Right cardiac atrium (tissue), 5 donors: ENCODE measurements at places on chromosomes 6 and 20. TPM values are rescaled to one million over a fixed set of nuclear protein-coding genes. Genes with fewer than 3 reads are reported as not detected.

- DNase-seq, result no peak
Measured at GRCh38 chr6:139863964-139864363, 489.5 kb upstream of the CITED2 start.

DNA sequence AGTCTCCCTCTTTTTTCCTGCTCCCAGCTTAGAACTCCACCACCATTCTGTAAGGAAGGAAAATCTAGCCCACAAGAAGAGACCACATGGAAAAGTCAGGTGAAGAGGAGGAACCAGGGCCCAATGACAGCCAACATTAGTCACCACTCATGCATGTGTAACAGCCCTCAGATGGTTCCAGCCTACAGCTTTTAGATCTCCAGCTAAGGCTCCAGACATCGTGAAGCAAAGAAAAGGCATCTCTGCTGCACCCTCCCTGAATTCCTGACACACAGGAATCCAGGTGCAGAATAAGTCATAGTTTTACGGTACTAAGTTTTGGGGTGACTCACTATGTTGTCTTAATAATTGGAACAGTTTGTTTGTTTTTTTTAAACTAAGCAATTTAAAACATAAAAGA lies 25.5 kb downstream of the DCDC2 start:
- no peak for DNase-seq

GRCh38 chr6:168361766-168362165 lies 42.2 kb upstream of the DACT2 start:
- no peak for DNase-seq

DNA sequence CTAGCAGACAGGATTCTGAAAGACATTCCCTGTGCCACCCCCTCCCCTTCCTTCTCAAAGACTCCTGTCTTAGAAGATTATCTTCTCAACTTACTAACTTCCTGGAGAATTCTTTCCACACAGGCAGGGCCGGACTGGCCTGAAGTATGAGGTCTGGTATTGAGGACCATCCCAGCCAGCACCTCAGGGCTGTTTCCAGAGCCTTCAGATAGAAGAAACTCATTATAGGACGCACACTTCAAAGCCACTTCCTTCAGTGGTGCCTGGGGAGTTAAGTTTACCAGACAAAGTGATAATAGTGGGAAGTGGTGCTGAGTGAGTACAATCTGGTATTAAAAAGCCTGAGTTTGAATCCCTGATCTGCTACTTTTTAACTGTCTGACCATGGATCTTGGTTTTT lies 15.6 kb downstream of the KCNS1 start:
- DNase-seq, result no peak

The REM1 gene
- 2.8 TPM for total RNA-seq

The GPSM3 gene
- total RNA-seq, result 9.2 TPM

The DNPH1 gene
- 34.1 TPM for total RNA-seq
